Lower lobe of right lung (tissue), 2 donors: ENCODE measurements at places on chromosomes 4 and X. TPM values are rescaled to one million over a fixed set of nuclear protein-coding genes. Genes with fewer than 3 reads are reported as not detected.
A peak's percentile ranks its signal among the peaks of the same experiment; 100 is the strongest.

The TKTL2 gene
- total RNA-seq = 0.18 TPM

The TMLHE gene
- 15.3 TPM for total RNA-seq

The CENPVL1 gene
- total RNA-seq = not detected

The BMPR1B gene
- 6.0 TPM for total RNA-seq

The CPZ gene
- total RNA-seq = 6.0 TPM

The SAGE1 gene
- not detected for total RNA-seq

The FGD1 gene
- 3.2 TPM for total RNA-seq

GRCh38 chrX:86946569-86946968, 571.0 kb upstream of the KLHL4 start:
- no peak for DNase-seq
- no peak overlapping the region for H3K27ac ChIP-seq
- H3K4me1 ChIP-seq = no peaks in the 10 kb centered on the region
- H3K27me3 ChIP-seq = no peaks in the 10 kb centered on the region
- no peaks in the 10 kb centered on the region for H3K36me3 ChIP-seq
- H3K4me3 ChIP-seq = no peak overlapping the region

- no peaks in the 10 kb centered on the region for H3K36me3 ChIP-seq
- no peak for DNase-seq
- H3K4me1 ChIP-seq = no peaks in the 10 kb centered on the region
- H3K4me3 ChIP-seq = no peak overlapping the region
These were observed 388.2 kb downstream of the OPHN1 start for GRCh38 chrX:68045008-68045577.

DNA sequence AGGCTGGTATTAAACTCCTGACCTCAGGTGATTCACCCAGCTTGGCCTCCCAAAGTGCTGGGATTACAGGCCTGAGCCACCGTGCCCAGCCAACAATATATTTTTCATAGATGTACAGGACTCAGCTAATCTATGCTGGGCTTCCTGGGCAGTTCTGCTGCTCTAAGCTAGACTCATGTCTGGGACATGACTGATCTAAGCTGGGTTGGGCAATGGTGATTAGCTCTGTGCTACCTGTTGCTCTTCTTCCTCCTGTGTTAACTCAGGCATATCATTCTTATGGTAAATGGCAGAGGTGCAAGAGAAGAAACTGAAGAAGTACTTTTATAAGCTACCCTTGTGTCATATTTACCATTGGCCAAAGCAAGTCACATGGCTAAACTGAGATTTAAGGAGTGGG, 11.4 kb upstream of the SUPT20HL2 start:
- no peak overlapping the region for H3K4me3 ChIP-seq
- no peaks in the 10 kb centered on the region for H3K36me3 ChIP-seq
- no peaks in the 10 kb centered on the region for H3K4me1 ChIP-seq
- H3K27me3 ChIP-seq = no peaks in the 10 kb centered on the region
- H3K27ac ChIP-seq = no peak overlapping the region
- DNase-seq = no peak

- H3K4me1 ChIP-seq = no peaks in the 10 kb centered on the region
- no peak for DNase-seq
- no peak overlapping the region for H3K27ac ChIP-seq
- no peak overlapping the region for H3K4me3 ChIP-seq
These were observed 76.4 kb upstream of the F8A3 start for GRCh38 chrX:155534800-155535199.

GRCh38 chrX:119899125-119899524, 3.4 kb downstream of the AKAP14 start:
- no peak overlapping the region for H3K27ac ChIP-seq
- H3K4me3 ChIP-seq = no peak overlapping the region
- DNase-seq = no peak

DNA sequence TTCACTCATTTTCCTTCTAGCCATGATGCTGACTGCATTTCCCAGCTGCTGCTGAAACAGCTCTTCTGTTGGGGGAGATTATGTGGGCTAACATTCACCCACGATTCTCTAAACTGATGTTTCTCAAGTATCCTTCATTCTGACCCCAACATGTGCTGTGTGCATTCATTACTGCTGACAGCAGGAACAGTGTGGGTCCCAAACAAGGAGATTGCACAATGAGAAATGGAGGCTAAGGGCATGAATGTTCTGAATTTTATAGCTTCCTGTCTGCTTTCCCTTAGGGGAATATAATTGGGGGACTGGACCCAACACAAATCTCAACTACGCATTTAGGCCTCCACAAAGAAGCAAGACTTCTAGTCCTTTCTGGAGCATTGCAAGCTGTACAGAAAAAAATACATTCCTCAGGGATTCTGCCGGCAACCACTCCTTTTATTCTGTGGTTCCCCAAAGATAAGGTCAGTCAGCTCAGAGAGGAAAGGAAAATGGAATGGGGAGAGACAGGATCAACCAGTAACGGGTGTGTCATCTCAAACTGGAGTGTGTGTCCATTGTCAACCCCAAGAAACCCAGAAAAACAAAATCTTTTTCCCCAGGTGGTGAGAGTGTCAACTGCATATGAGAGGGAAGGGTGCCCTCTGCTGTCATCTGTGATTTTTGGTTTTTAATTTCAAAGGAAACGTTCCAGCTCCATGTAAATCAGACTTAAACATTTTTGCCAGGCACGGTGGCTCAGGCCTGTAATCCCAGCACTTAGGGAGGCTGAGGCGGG, 81.5 kb upstream of the EGFL6 start:
- no peaks in the 10 kb centered on the region for H3K27me3 ChIP-seq
- peak overlapping the region; percentile 69 for H3K27ac ChIP-seq
- no peak overlapping the region for H3K4me3 ChIP-seq
- DNase-seq = no peak

- DNase-seq = no peak
- H3K4me1 ChIP-seq = peaks cover 53% of the 10 kb centered on the region
- no peak overlapping the region for H3K27ac ChIP-seq
- no peaks in the 10 kb centered on the region for H3K36me3 ChIP-seq
- no peaks in the 10 kb centered on the region for H3K27me3 ChIP-seq
- H3K4me3 ChIP-seq = no peak overlapping the region
These were observed 53.5 kb downstream of the TMEM131L start for GRCh38 chr4:153519687-153520086.

DNA sequence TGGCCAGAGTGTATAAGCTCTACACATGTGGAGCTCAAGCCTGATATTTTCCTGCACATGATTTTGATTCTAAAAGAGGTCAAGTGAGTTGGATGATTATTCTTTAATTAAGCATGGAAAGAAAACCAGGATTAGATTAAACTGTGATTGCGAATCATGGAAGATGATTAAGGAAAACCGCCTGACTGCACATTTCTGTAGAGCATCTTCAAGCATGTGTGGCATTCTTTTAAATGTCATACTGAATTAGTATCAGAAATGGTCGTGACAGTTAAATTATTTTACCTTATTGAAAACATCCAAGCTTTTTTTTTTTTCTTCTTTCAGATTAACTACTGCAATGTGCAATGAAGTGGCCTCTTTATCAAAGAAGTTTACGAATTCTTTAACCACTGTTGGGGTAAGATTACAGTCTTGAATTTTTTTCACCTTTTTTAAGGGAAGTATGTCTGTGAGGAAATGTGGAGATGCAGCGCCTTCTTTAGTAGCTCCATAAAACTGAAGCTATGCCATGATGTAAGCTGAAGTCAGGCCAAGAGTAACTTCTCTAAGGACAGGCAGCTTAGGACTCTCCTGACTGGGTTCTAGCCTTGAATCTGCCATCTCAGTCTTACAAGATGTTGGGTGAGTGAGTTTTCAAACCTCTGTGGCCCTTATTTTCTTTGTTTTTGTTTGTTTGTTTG, 67.9 kb downstream of the FAM114A1 start:
- H3K36me3 ChIP-seq = peaks cover 96% of the 10 kb centered on the region
- no peak overlapping the region for H3K27ac ChIP-seq
- no peak for DNase-seq
- H3K4me3 ChIP-seq = no peak overlapping the region

DNA sequence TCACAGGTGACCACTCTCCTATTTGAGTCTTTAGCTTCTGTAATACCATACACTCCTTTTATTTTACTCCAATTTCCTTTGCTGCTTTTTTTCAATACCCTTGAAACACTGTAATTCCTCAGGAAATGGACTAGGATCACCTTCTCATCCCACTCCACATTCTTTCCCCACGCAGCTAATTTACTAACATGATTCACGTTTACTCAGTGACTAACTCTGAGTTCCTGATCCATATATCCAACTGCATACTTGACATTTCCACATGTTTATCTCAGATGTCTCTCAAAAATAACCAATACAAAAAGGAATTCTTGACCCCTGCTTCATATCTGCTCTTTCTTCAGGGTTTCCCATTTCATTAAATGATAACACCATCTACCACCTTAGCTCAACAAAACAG, 19.9 kb downstream of the RPS6KA6 start:
- no peak overlapping the region for H3K4me3 ChIP-seq
- H3K27ac ChIP-seq = no peak overlapping the region
- no peaks in the 10 kb centered on the region for H3K36me3 ChIP-seq
- DNase-seq = no peak
- H3K4me1 ChIP-seq = no peaks in the 10 kb centered on the region
